ENCODE measurements at places on chromosomes 7 and 10.

DNA sequence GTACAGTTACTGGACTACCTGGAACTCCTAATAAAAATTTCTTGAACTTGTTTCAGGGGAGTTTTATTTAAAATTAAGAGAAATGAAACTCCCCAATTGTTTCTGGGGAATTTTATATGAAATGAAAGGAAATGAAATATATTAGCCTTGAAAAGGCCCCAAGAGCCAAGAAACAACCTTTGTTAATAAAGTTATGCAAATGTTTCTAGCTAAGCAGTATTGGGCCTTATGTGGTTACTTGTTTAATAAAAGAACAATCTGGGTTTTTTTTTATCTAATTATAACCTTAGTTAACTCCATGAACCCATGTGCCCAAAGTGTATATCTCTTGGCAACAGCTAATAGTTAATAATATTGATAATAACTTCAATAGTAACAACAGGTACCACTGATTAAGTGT lies 222.8 kb downstream of the EXOC4 start:
- DNase-seq, result no peak

DNA sequence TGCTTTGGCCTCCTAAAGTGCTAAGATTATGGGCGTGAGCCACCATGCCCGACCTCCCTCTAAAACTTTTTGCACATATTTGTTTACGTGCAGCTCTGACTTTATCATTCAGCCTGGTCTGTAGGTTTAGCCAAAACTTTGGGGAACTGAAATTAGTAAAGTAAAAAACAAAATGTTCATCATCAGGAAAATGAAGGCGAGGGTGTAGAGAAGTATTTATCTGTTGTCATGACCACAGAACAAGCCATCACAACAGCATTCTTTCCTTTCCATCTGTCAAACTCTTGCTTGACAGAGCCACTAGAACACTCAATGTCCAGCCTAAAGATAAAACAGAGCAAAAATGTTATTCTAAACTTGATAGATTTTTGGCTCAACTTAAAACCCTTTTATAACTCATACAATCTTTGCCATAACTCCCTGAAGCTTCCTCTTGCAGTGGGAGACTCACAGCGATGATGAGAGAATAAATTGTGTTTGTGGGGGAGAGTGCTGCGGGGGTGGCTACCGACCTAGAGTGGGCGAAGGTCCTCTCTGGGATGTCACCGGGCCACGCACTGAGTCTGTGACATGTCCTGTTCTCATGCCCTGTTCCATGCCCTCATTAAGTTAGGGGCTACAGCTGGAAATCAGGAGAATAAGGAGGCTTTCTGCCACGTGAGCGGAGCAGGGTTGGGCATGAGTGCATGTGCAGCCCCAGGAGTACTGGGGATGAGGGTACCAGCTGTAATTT lies 58.6 kb upstream of the MKRN1 start:
- DNase-seq, result no peak

DNA sequence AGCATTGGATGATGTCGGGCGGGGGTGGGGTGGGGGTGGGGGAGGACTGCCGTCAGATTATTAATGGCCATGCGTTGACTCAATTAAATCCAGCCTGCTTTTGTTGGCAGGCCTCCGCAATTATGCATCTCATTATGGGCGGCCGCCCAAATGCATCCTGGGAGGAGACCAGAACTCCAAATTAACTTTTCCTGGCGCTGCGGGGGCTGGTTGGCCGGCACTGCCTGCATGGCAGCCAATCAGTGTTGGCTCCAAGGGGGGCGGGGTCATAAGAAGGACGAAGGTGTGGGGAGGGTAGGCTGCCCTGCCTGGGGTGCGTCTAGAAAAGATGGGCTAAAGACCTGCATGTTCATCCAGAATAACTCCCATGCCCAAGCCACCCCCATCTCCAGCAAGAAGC lies 83.9 kb upstream of the PAX2 start:
- DNase-seq, result no peak

- no peak for DNase-seq
Measured at GRCh38 chr10:17460756-17461155, 6.4 kb upstream of the ST8SIA6 start.

- DNase-seq, result no peak
Measured at GRCh38 chr10:87973635-87974034, 110.2 kb downstream of the PTEN start.
